Cardiac muscle cell (in vitro differentiated cells and primary cell): ENCODE measurements at places on chromosomes 12 and 14. TPM values are rescaled to one million over a fixed set of nuclear protein-coding genes. Genes with fewer than 3 reads are reported as not detected.

The SLC17A8 gene
- not detected in 2 replicates for total RNA-seq

The PTPRR gene
- not detected in 2 replicates for total RNA-seq

The ZDHHC22 gene
- 0.12 and 0.25 TPM in 2 replicates for total RNA-seq

The RNF212B gene
- not detected in 2 replicates for total RNA-seq

The ASCL1 gene
- total RNA-seq, result not detected in 2 replicates

The CHD8 gene
- 59.2 and 71.4 TPM in 2 replicates for total RNA-seq

The KRT78 gene
- total RNA-seq, result not detected in 2 replicates
